Activated naive CD4-positive, alpha-beta T cell (primary cell): ENCODE measurements at places on chromosomes 2 and 18.

- no peak for DNase-seq
Measured at GRCh38 chr2:86035883-86036668, 69.6 kb downstream of the POLR1A start.

- DNase-seq = no peak
Measured at GRCh38 chr18:40607542-40608148, 1347.4 kb upstream of the PIK3C3 start.

- DNase-seq = no peak
Measured at GRCh38 chr18:3595369-3596273, 145.6 kb downstream of the TGIF1 start.

- no peak for DNase-seq
Measured at GRCh38 chr2:135701442-135701841, 40.2 kb upstream of the UBXN4 start.

DNA sequence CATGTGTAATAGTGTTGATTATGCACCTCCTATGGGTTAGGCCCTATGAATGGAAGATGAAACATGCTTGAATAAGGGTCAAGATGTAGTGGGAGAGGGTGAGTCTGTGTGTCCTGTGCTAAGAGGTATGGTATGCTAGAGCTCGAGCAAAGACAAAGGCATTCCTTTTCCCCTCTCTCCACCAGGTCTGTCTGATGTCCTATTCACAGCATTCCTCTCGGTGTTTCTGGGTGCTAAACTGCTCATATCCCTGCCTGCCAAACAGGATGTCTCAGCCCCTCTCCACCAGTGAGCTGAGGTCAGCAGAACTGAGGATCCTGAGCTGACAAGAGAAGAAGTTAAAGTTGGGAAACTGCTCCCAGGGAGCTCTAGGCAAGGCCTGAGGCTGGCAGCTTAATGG, 344.9 kb downstream of the TSN start:
- DNase-seq = no peak

GRCh38 chr18:13642440-13642827, 83.9 kb downstream of the FAM210A start:
- DNase-seq = no peak

DNA sequence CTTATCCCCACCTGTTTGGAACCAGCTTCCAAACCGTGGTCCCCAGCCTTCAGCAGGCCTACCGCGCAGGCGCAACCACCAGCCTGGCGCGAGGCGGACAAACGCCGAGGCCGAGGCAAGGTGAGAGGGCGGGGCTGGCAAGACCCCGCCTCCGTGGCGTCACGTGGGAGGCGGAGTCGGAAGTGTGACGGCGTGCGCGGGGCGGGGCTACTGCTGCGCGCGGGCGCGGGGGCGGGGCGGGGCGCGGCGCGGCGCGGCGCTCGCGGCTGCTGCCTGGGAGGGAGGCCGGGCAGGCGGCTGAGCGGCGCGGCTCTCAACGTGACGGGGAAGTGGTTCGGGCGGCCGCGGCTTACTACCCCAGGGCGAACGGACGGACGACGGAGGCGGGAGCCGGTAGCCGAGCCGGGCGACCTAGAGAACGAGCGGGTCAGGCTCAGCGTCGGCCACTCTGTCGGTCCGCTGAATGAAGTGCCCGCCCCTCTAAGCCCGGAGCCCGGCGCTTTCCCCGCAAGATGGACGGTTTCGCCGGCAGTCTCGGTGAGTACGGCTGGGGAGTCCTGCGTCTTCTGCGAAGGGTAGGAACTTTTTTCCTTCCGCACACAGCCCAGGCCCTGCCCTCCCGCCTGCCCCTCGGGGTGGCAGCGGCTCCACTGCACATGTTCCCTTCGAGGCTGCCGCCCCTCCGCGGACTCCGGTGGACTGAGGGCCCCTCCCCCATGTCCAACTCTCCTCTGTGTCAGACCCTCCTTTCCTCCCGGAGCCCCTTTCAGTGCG, at the start of gene EML4:
TSS of gene EML4 (plus strand) at position 254 of the 774 bp plus-strand sequence. CDS start at position 513, 259 bp downstream.
- peak; percentile 82 for DNase-seq

DNA sequence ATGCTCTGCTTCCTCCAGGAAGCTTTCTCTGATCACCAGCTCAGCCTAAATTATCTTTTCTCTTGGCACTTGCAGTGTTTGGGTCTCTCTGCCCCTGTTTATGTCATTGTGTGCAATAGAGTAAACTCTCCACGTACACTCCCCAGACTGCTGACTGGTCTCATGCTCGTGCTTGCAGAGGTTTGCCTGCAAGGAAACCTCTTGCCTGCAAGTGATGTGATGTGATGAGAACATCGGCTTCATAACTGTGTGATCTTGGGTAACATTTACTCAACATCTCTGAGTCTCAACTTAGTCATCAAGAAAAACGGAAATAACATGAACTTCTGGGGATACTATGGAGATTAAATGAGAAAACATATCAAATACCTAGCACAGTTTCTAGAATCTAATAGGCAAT, 92.3 kb downstream of the BIN1 start:
- no peak for DNase-seq

DNA sequence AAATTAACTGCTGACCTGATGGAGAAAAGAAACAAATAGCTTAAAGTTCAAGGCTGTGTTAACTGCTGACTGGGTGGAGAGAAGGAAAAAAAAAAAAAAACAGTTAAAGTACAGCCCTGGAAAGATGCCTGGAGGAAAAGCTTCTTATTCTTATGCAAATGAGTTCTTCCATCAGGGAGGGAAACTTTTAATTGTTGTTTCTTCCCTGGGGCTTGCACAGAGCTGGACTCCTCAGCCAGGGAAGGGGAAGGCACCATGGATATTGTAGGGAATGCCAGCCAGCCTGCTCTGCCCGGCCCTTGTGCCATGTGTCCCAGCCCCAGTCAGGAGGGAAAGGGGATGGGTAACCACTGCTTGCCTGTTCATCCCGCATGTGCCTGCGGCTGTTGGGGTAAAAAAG, 833.1 kb upstream of the CRIM1 start:
- no peak for DNase-seq

GRCh38 chr2:170052151-170052550, 125.8 kb upstream of the MYO3B start:
- DNase-seq = no peak

- peak; percentile 25 for DNase-seq
Measured at GRCh38 chr2:84904717-84905174, 710 bp upstream of the TMSB10 start.

DNA sequence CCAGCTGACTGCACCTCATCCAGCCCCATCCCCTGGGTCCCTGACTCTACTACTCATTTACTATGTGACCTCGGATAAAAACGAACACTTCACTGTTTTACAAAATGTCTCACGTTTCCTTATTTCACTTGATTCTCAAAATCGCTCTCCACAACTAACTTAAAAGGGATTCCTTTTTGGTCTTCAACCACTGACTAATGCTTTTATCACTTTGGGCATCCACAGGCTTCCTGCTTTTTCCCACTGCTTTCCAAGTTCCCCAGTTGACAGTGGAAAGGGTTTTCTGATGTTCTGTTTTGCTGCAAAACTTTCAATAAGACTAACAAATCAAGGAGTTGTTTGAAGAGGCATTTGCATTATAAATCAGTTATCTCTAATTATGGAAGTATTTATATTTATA, 24.1 kb downstream of the EIF2AK3 start:
- DNase-seq = no peak

- DNase-seq = peak; percentile 10
Measured at GRCh38 chr2:45610281-45611019, 617 bp downstream of the SRBD1 start.

GRCh38 chr2:40450066-40450795, 1.7 kb downstream of the SLC8A1 start:
- DNase-seq = no peak

GRCh38 chr2:149430743-149431736, 100.7 kb downstream of the LYPD6 start:
- DNase-seq = no peak

DNA sequence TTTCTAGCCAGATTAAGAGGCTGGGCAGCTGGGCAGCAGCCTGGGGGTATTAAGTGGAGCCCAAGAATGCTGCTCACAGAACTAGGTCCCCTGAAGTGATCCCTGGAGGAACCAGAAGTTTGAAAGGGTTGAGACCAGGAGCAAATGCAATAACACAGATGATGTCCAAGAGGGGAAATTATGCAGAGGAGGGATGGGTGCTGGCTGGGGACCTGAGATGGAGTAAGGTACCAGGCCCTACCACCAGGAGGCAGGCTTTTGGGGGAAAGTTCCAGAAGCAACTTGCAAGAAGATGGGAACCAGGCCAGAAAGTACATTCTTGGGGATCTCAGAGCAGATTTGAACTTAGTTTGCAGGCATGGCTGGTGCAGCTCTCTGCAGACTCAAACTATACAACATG, 175.1 kb downstream of the NCK2 start:
- DNase-seq = no peak

- DNase-seq = no peak
Measured at GRCh38 chr2:46239175-46239846, 57.9 kb upstream of the EPAS1 start.

DNA sequence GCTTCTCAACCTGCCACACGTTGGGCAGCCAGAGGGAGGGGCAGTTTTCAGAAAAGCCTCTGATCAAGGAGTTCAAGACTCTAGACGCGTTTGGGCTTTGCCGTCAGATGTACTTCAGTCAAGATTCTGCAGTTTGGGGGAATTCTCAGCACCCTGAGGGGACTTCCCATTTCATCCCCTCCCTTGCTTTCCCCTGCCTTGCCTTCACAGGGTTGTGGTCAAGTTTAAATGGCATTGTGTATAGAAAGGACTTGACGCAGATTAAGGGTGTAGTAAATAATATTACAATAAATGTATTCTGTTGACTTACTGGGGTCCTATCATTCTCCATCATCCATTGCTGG, 198.3 kb upstream of the NABP1 start:
- no peak for DNase-seq

DNA sequence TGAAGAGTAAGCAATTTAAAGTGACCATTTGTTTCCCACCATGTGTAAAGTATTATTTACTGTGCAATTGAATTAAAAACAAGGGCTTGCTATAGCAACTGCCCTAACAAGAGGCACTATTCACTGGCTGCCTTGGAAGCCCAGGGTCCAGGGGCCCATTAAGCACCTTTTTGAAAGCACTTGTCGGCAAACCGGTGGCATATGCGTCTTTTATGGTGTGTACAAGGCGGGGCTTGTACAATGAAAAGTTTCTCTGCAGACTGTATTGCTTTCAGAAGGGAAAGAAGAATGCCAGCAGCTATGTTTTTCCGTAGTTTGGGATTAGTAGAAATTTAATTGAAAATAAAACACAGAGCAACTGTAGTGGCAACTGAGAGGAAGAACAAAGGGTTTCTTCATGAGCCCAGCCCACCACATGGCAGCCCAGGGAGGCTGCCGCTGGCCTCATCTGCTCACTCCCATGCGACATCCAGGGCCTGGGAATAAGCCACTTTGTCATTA, 279.5 kb upstream of the PARD3B start:
- DNase-seq = no peak

DNA sequence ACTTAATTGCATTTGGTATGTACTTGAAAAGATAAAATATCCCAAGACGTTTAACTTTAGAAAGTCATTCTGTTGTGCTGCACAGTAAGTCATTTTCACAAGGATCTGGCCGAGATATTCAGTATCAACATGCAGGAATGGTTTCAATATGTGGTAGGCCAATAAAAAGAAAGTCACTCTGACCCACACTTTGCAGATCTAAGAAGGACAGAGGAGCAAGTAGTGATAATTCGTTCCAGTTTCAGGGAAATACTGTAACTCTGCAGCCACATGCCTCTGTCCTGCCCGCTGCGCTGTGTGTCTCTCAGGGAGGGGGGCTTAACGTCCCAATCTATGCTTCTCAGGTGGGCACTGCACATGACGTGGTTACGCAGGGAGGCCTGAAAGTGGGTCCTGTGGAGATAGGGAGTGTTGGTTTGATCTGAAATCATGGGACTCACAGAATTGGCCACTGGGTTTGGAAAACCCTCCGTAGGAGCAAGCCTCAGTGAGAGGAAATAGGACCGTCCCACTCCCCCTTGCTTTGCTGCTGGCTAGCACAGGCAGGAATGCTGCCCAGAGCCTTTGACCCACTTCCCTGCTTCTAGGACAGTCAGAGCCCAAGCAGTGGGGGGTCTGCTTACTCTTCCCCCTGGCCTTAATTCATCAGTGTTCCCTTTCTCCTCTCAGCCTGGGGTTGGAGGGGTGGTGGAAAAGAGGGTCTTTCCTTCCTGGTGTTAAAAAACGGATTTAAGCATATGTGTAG, 314.7 kb upstream of the SPRED2 start:
- DNase-seq = no peak
